Left forelimb (tissue), 1 donor: ENCODE measurements at places on chromosomes 7 and 10.

GRCh38 chr10:88116971-88117626 is 253.7 kb downstream of the PTEN start:
- DNase-seq = no peak

GRCh38 chr10:114389426-114389825 is 14.9 kb downstream of the AFAP1L2 start:
- DNase-seq = no peak

DNA sequence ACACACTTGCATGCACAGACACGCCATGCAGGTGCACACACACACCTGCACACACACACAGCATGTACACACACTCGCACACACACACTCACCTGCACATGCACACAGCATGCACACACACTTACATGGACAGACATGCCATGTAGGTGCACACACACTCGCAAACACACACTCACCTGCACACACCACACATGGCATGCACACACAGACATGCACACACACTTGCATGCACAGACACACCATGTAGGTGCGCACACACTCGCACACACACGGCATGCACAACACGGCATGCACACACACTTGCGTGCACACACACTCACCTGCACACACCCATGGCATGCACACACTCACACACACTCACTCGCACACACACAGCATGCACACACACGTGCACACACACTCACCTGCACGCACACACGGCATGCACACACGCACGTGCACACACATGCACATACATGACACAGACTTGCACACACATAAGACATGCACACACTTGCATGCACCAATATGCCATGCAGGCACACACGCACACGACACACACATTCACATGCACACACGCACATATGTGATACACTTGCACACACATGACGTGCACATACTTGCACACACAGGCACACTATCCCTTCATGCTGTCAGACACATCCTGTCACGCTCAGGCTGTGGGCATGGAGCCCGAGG is 56.8 kb downstream of the INSIG1 start:
- no peak for DNase-seq

DNA sequence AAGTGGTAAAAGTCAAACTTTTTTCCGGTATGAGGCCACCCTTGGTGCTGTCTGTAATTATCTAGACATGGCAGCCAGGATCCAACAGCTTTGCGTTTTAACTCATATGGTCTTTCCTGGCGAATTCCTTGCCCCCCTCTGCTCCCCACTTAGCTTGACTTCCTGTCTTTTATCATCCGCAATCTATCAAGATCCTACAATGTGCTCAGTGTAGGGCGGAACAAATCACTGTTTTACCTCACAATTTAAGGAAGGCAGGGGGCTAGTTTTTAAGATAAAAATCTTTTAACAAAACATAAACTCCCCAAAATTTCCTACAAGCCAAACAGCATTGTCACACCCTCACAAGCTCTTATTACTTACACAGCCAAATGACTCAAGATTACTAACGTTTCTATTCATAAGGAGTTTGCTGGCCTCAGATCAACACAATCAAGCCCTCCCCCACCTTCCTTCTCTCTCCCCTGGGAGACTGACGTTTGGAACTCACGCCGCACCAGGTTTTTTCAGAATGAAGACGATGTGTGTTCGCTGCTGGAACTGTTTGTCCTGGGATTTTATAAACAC is 1.3 kb upstream of the CDK14 start:
- DNase-seq = no peak

DNA sequence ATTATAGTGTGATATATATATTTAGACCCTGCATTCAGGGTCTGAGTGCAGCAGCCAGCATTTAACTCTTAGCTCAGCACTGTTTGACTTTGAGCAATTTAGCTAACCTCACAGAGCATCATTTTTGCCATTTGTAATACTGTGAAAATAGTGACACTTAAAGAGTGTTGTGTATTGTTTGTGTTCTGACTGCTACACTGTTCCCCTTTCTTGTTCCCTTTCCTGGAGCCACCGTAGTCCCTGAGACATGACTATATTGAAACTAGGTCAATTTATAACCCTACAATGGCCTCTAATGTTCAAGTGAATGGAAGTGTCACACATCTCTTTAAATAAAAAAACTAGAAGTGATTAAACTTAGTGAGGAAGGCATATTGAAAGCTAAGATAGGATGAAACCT is 20.3 kb upstream of the CD36 start:
- DNase-seq = no peak

DNA sequence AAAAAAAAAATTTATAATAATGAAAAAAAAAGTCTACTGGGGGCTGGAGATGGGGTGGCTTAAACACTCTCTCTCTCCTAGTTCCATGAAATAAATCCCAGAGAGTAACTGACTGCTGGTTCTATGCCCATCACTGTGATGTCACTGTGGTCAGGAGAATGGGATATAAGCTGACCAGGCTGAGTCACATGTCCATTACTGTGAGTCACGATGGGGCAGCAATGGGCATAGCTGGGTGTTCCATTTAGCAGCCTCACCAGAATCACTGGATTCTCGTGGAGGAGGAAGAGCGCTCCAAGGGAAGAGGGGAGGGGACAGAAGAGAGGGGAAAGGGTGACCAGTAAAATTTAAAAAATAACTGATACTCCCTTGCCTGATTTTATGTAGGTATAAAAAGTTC is 37.1 kb downstream of the MASTL start:
- no peak for DNase-seq

- DNase-seq = peak; percentile 92
These were observed at the start of gene ZC3HAV1L for GRCh38 chr7:139035586-139036353. TSS of gene ZC3HAV1L (minus strand) at chr7:139036042. CDS start at chr7:139036017, 25 bp downstream.

- DNase-seq = no peak
These were observed 349.2 kb downstream of the HGF start for GRCh38 chr7:81420526-81421226.

DNA sequence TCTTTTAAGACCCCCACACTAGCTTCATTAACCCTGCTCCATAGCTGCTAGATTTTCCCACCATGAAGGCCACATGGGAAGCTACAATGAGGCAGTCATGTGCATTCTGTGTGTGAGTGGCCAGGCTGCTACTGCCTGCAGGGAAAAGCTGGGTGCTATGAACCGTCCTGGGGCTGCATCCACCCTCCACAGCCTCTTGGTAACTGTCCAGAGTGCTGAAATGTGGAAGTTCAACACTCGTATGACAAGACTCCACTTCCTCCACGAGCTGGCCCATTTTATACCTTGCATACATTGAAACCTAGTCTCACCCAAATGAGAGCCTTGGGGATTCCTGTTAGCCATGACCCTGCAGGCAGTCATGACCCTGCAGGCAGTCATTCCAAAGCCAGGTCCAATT is 59.4 kb downstream of the CUZD1 start:
- no peak for DNase-seq

- DNase-seq = no peak
These were observed 178.2 kb downstream of the RELN start for GRCh38 chr7:103811290-103811689.

GRCh38 chr7:40175725-40176510 is 41.1 kb downstream of the SUGCT start:
- DNase-seq = no peak

- no peak for DNase-seq
These were observed 74.7 kb downstream of the CUX1 start for GRCh38 chr7:101891936-101892640.

DNA sequence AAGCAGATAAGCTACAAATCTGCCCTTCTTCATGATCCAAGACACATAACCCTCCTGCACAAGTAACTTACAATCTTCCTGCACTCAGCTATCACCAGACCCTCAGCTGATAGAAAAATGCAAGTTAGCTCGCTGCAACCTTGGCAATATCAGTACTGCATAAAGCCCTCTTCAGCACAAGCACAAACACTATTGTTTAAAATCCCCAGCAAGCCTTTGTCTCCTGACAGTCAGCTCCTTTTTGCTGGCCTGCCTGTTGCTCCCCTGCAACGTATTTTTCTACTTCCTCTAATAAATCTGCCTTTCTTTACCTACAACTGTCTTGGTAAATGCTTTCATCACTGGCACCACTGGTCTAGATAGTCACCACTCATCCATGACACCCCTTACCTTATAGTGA is 59.8 kb downstream of the BAMBI start:
- no peak for DNase-seq

- no peak for DNase-seq
These were observed 30.4 kb downstream of the VPS50 start for GRCh38 chr7:93262535-93262934.

- DNase-seq = no peak
These were observed 481.3 kb upstream of the NRP1 start for GRCh38 chr10:33815776-33816175.

GRCh38 chr7:31982962-31983361 is 87.2 kb downstream of the PDE1C start:
- DNase-seq = no peak

DNA sequence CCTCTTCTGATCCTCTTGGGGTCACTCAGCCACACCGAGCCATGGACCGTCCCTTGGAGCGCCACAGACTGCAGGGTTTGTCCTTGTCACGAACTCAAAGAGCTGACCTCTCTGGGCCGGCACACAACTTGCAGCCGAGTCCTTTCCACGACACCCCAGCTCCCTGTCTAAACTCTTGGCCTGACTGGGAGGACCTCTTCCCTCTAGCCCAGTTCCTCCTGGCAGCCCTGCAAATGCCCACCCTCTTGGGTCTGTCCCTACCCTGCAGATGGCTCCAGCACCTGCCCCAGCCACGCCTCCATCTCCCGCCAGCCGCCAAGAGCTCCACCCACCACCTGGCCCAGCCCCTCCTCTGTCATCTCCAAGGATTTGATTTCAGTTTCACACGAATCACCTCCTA is 339.2 kb downstream of the DNAJB6 start:
- DNase-seq = peak; percentile 47

DNA sequence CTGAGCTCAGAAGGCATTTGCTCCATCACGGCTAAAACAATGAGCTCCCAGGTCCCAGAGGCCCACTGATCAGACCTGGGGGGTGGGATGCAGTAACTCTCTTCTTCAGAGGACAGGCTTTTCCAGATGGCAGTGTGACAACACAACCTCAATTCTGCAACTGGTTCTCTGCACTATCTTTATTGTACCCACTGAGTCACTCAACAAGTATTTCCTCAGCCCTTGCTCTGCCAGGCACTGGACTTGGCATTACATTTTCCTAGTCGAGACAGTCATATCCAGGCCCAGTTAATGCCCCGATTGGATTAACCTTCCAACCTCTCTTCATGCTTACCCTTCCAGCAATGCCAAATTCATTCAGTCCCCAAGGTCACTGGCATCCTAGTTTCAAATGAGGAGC is 72.6 kb downstream of the JAZF1 start:
- DNase-seq = no peak

- no peak for DNase-seq
These were observed 70.1 kb downstream of the PODXL start for GRCh38 chr7:131486346-131486745.

GRCh38 chr10:118392761-118393160 is 50.6 kb upstream of the FAM204A start:
- no peak for DNase-seq

- no peak for DNase-seq
These were observed 8.5 kb downstream of the AKR1B1 start for GRCh38 chr7:134450294-134451000.

DNA sequence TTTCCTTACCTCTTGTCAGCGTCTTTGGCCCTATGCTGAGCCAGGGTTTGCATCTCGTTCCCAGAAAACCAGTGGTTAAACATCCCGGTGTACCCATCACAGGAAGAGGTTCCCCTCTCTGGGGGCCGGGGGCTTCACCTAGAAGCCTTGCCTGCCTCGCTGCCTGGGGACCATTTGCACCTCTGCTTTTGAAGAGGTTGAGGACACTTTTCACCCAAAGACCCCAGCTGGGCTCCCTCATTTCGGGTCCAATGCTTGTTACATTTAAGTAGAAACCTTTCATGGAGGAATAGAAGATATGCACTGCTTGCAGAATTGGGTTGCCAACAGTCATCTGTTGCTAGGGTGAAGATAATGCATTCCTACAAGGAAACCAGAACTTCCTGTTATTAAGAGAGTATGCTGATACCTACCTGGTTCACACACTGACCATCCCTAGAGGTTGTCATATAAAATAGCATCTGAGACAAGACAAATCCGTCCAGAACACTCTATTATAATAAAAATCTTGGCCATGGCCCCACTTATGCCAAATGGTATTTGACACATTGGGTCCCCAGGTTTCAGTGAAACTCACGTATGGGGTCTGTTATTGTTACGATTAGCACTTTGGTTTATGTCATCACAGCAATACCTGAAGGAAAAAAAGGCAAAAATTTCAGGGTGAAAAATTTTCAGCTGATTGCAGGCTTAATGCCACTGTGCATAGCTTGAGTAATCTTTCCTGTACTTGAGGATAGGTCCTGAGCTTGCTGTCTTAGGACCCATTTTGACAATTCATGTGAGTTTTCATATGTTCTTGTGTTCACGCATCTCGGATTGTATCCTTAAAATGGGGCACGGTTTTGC is 917 bp downstream of the ZNF365 start:
- no peak for DNase-seq

DNA sequence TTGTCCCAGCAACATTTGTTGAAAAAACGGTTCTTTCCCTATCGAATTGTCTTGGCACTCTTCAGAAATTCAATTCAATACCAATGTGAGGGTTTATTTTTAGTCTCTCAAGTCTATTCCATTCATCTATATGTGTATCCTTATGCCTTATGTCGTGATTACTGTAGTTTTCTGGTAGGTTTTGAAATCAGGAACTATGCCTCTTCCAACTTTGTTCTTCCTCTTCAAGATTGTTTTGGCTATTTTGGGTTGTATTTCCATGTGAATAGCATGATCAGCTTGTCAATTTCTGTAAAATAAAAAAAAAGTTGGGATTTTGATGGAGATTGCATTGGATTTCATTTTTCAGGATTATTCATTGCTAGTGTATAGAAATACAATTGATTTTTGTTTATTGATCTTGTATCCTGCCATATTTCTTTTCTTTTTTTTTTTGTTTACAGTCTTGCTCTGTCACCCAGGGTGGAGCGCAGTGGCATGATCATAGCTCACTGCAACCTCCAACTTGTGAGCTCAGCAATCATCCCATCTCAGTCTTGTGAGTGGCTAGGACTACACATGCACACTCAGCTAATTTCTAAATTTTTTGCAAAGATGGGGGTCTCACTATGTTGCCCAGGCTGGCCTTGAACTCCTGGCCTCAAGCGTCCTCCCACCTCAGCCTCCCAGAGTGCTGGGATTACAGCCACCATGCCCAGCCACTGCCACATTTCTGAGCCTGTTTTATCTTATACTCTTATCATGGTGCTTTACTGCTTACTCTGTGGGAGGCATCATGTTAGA is 46.2 kb upstream of the MKLN1 start:
- DNase-seq = no peak

GRCh38 chr7:1662767-1663166 is 7.3 kb upstream of the ELFN1 start:
- peak; percentile 59 for DNase-seq

- no peak for DNase-seq
These were observed 206.9 kb upstream of the KLF14 start for GRCh38 chr7:130940907-130941306.

- no peak for DNase-seq
These were observed 67.7 kb downstream of the TACR2 start for GRCh38 chr10:69348816-69349541.
